ENCODE measurements at places on chromosomes 7 and 10. TPM values are rescaled to one million over a fixed set of nuclear protein-coding genes. Genes with fewer than 3 reads are reported as not detected.

Gene EMX2
- 2.0 TPM for total RNA-seq

Gene PTF1A
- 0.41 TPM for total RNA-seq

Gene FAM25C
- not detected for total RNA-seq

Gene FOXP2
- total RNA-seq: 20.0 TPM

Gene SFTPA1
- total RNA-seq: not detected

GRCh38 chr7:29972315-29972669 lies 17.3 kb downstream of the SCRN1 start:
- no peak for DNase-seq

Gene PAX4
- not detected for total RNA-seq

Gene TEX36
- 0.41 TPM for total RNA-seq

DNA sequence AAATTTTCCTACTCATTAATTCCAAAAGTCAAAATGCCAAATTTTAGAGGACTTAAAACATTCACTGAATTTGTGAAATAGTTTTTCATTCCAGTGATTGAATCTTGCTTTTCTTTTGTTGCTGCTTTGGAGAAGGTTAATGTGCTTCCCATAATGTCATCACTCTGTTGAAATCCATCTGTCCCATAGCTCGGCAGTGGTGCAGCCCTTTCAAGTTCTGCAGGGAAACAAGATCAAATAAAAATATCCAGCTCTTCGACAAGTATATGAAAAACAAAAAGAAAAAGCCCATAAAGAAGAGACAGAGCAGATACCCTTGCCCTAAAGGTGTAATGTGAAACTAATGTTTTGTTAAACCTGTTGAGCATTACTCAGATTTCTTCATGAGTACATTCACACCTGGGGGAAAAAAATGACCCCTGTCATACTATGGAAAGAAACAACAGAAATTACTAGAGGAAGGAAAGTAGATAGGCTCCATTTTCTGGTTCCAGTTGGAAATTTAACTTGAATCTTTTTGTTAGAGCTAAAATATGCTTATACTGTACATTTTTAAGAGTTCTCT lies 35.1 kb downstream of the AGR3 start:
- DNase-seq: no peak

DNA sequence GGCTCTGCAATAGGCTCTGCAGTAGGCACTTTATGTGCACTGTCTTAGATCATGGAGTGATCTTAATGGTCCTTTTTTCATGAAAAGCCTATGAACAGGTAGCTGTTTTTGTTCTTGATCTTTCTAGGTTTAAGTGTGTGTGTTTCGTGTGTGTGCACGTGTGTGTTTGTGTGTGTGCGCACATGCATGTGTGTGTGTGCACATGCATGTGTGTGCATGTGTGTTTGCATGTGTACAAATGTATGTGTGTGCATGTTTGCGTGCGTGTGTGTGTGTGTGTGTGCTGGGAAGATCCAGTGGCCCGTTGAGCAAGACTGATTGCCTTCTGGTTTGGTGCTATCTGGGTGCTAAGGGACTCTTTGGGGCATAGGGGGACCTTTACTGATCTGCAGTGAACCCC lies 334.8 kb downstream of the GLRX3 start:
- DNase-seq: no peak

GRCh38 chr10:45451407-45451806 lies 77.4 kb downstream of the ALOX5 start:
- no peak for DNase-seq

- DNase-seq: no peak
These were observed 254.6 kb downstream of the SLC25A13 start for GRCh38 chr7:96067321-96067720.

DNA sequence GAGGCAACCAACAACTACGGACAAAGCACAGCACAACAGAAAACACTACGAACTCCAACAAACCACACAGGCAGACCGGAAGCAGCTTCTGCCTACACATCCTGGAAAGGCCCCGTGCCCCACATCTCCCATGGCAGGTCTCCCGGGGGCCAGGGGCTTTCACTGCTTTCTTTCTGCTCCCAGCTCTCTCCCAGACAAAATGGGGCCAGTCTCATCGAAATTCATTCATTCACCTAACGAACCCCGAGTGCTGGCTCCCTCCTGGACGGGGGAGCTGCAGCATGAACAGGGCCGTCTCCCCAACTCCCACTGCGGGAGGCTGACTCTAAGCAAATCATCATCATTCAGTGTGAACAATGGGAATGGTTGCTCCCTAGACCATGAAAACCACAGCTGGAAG lies 47.6 kb upstream of the NANOS1 start:
- no peak for DNase-seq

Gene GHRHR
- total RNA-seq: not detected

- DNase-seq: no peak
These were observed 57.8 kb downstream of the AUTS2 start for GRCh38 chr7:69656077-69656476.

Gene TAS2R41
- not detected for total RNA-seq

Gene SPDYE1
- not detected for total RNA-seq

DNA sequence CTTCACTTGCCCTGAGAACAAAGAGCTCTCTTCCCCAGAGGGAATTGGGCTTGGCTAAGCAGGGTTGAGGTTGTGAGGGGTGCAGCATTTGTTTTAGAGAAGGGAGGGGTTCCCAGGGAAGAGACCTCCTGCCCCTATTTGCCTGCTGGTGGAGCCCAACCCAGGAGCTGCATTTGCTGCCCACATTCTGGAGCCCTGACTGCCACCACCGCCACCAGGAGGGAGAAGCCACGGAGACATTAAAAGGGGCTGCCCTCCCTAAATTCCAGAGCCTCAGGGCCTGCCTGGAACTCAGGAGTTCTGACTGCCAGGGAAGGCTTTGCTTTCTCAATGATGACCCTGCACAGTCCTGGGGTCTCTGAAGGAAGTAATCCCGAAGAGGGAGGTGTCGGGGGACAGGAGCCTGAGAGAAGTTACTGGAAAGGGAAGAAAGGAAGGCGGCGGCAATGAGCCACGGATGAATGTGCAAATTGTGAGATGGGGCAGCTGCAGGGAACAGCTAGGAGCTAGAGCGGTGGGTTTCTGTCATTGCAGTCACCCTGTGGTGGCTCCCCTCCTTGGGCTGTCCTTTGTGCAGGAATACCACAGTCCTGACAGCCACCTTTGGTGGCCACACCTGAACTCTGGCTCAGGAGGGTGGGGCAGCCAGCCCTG lies 51.3 kb downstream of the NEURL1 start:
- DNase-seq: no peak

Gene TMEM248
- 46.9 TPM for total RNA-seq
